Fibroblast of mammary gland (primary cell): ENCODE measurements at places on chromosomes 13 and 19.

DNA sequence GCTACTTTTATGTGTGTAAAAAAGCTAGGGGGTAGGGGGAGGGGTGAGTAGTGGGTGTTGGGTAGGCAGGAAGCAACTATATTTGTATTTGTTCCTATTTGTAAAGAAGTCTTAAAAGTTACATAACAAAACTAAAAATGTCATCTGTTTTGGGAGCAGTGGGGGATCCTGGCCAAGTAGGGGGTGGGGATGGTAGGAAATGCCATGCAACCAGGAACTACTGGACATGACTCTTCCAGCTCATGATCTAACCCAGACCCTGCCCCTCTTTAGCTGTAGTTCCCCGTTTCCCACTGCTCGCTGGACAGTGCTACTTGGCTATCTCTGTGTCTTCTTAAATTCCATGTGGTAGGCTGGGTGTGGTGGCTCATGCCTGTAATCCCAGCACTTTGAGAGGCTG lies 3.2 kb downstream of the GTF3A start:
- no peak for DNase-seq

DNA sequence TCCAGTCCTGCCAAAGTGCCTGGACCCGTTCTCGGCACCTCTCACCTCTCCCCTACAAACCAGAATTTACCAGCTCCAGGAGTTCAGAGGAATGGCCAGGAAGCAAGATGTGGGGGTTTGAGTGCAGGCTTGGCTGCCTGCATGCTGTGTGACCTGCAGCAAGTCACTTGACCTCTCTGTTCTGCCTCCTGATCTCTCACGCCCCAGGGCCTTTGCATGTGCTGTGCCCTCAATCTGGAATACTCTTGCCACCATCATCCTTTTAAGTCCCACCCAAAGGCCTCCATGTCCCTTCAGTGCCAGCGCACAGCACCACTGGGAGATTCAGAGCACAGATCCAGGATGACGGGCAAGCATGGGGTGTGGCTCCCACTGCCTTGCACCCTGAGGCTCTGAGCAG lies 43.4 kb downstream of the MYO9B start:
- DNase-seq = no peak

- DNase-seq = peak; percentile 57
Measured at GRCh38 chr13:20799726-20800416, 26.1 kb upstream of the EEF1AKMT1 start.

DNA sequence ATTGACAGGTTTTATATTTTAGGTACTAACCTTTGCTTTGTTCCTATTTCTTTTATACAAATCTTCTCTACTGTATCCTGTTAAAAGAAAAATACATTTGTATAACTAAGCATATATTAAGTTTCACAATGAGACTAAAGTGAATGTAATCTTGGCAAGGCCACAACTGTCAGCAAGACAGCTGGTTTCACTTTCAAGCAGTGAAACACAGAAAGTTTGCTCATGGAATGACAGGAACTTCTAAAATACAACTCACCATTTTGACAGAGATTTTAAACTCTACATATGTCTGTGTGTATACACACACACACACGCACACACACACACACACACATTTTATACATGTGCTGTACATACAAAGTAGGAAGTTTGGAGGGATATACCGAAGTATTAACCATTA lies 53.3 kb downstream of the PARP4 start:
- DNase-seq = peak; percentile 80

DNA sequence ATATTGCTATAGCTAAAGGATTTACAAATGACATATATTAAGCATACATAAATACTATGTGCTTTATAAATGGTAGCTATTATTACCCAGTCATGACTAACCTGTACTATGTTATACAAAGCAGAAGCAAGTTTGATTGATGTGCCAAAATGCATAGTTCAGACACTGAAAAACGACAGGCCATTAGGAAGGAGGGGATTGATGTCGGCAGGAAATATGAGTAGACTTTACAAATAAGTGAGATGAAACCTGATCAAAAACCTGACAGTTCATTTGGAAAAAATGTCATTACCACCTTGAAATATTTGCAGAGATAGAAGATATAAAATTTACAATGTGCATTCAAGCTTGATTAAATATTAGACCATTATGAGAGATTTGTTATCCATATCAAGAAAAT lies 38.8 kb upstream of the TPP2 start:
- DNase-seq = no peak

GRCh38 chr19:1269478-1270212 lies 513 bp downstream of the CIRBP start:
- DNase-seq = peak; percentile 95

- DNase-seq = no peak
Measured at GRCh38 chr13:80244574-80244973, 96.4 kb downstream of the SPRY2 start.
